Stimulated activated CD4-positive, alpha-beta T cell treated with anti-CD3 and anti-CD28 coated beads, Interleukin-4, amount 100 ng/mL, for 1 hour (primary cell): ENCODE measurements at places on chromosomes 4 and X.

- no peak for DNase-seq
These were observed 84.7 kb downstream of the ABCB7 start for GRCh38 chrX:75071334-75071733.

GRCh38 chr4:73222466-73223257, 35.9 kb downstream of the ANKRD17 start:
- peak; percentile 10 for DNase-seq

DNA sequence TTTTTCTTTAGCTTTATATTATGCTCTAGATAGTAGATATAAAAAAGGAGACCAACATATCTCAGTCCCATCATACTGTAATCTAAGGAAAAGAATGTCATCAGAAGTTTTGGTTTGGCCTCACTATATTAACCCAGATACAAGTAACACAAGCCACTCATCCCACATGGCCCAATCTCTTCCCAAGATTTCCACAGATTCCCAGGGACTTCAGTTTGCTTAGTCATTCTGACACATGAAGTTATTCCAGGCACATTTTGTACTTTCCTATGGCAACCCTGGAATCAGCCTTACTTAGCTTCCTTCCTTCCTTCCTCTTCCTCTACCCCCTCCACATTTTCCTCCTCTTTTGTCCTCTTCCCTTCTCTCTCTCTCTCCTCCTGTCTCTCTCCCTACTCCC, 21.7 kb upstream of the DCLK2 start:
- DNase-seq: no peak

DNA sequence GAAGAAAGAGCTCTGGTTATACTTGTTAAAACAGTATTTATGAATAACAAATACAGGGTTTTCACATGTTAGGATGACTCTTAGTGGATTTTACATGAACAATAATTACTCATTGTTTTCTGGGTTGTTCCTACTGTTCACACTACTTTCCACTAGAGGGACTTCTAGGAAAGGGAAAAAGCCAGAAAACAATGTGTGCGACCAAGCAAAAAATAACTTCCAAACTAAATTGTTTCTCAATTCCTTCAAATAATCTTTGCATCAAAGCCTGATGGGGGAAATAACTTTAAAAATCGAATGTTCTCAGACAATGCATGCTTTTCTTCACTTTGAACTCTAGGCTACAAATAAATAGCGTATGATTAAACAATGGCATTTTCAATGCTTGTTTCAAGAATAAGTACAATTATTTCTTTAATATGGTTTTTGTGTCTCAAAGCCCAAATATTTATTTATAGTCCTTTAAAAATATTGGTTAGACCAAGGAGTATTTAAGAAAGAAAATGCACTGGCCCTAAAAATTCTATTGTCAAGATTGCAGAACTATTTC, 72.1 kb upstream of the ETNPPL start:
- DNase-seq: no peak
